ENCODE measurements at places on chromosomes 13 and 19.
A peak's percentile ranks its signal among the peaks of the same experiment; 100 is the strongest.

GRCh38 chr13:60062502-60062901 lies 101.2 kb downstream of the DIAPH3 start:
- DNase-seq = no peak

- DNase-seq = no peak
Observed at GRCh38 chr13:81907787-81908372, 1567.0 kb upstream of the SPRY2 start.

DNA sequence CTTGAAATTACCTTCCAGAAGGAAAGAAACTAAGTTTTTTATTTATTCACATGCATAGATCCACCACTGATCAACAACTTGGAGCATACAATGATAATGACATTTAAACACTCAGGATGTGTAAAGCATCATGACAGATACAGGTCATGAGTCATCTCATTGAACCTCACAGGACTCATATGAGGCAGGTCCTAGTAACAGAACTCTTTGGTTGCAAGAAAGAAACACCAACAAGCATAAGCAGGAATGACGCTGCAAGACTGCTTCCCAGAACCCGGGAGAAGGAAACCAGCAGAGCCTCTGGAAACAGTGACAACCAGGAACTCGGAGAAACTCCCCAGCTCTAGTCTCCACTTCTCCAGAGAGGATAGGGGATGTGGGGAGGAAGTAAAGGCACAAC lies 60.8 kb upstream of the IPO5 start:
- peak; percentile 62 for DNase-seq

- DNase-seq = no peak
Observed at GRCh38 chr19:5050905-5051304, 82.0 kb downstream of the KDM4B start.

DNA sequence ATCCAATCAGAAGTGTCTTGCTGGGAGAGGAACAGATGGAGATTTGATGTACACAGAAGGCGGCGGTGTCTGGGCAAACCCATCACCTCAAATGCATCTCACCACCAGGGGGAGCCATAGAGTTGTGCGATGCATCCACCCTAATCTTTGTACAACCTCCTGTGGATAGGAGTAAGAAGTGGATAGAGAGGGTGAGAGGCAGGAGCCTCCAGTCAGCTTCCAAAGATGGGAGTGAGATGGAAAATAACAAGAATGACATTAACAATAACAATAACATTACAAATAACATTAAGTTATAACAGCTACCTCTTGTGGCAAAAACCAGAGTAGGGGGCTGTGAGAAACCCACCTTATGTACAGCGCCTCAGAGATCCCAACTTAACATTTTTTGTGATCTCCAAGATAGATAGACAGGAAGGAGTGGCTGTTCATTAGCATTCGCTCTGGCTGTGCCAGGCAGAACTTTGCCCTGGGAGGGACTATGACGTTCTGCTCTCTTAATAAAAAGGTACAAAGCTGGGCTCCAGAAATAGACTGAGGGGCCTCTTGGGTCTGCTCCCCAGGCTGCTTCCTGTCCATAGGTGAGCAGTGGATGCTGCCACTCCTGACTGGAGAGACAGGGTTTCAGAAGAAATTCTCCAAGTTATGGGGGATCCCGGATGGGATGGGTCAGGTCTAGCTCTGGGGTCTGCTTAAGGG lies 5.2 kb upstream of the CEACAM18 start:
- peak; percentile 76 for DNase-seq

DNA sequence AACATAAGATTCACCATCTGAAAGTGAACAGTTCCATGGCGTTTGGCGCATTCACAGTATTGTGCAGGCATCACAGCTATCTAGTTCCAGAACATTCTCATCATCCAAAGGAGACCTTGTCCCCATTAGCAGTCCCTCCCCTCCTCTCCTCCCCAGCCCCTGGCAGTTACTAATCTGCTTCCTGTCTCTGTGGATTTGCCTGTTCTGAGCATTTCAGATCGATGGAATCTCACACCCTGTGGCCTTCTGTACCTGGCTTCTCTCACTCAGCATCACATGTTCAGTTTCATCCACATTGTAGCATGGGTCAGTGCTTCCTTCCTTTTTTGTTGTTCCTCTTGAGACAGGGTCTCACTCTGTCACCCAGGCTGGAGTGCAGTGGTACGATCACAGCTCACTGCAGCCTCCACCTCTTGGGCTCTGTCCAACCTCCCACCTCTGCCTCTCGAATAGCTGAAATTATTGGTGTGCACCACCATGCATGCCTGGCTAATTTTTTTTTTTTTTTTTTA lies 34.6 kb downstream of the CRTC1 start:
- DNase-seq = no peak

DNA sequence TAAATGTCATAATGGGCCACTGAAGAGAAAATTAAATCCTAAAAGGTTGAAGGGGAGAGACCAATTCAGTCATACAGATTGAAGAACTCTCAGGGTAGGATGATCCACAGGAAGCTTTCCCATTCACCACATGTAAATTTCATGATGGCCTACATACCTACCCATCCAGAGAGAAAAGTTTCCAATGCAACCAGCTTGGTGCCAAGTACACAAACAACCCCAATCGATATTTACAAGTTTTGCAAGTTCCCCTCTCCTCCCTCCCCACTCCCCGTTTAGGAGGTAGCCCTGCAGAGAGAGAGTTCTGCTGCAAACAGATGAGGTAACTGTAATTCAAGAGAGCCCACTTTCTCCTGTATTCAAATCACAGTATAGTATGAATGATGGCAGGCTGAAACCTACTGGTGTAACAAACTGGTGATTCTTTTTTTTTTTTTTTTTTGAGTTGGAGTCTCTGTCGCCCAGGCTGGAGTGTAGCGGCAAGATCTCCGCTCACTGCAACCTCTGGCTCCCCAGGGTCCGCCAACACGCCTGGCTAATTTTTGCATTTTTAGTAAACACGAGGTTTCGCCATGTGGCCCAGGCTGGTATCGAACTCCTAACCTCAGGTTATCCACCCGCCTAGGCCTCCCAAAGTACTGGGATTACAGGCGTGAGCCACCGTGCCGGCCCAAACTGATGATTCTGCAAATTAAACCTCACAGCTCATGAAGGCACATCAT lies 14.4 kb downstream of the FOXO1 start:
- no peak for DNase-seq

- no peak for DNase-seq
Observed at GRCh38 chr13:39685652-39686051, 30.2 kb downstream of the COG6 start.

DNA sequence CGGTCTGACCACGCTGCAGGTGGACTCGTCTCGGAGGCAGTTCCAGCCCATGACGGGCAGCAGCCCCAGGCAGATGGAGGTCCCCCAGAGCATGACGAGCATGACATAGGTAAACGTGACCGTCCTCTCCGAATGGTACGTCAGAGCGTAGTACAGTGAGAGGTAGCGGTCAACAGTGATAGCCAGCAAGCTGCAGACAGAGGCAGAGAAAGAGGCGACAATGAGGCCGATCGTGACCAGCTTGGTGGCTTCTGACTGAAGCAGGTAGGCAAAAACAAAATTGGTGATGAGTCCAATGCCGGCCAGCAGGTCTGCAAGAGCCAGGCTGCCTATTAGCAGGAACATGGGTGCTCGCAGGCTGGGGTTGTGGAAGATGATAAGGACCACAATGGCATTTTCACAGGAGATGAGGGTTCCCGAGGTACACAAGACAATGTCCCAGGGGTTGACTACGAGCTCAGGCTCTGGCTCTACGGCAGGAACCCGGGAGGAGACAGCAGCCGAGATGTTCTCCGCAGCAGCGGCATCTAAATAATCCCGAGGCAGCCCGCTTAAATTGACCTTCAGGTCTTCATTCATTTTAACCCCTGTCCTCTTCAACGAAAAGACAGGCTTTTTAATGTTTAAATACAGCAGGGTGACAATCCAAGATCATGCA lies 1.2 kb downstream of the GPR12 start:
- DNase-seq = no peak
